ENCODE measurements at places on chromosomes 5 and 9.

DNA sequence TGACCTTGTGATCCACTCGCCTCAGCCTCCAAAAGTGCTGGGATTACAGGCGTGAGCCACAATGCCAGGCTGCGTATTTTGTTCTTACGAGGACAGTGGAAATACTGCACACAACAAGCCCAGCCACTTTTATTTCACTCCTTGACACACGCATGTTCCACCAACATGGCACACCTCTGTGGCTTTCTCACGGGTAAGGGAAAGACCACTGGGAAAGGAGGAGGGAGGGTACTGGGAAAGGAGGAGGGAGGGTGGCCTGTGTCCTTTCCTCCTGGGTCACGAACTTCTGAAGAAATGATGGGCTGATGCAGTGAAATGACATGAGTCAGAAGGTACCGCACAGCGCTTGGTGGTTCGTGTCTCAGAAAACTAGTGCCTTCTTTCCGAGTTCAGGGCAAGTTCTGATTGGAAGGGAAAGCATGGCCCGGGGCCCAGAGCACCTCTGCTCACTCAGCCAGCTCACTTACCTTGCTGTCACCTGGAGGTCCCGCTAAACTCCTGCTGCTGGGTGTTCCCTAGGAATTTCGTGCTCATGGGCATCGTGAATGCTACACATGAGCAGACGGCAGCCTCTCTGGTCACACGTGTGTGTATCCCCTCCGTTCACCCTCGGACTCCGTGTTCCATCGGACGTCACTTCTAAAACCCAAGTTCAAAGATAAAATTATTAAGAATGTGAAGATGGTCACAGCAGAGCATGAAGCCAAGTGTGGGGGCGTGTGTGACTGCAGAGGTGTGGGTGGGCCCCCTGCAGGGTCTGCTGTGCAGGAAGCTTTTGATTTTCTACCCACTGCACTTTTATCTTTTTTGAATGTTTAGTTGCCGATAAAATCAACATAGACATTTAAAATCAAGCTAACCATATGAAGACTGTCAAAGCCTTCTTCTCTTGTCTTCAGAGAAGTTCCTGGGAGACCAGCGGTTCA is 42.9 kb downstream of the LAMC3 start:
- no peak for DNase-seq

- DNase-seq, result no peak
Measured at GRCh38 chr5:122877518-122877917, 32.1 kb downstream of the SNX24 start.

DNA sequence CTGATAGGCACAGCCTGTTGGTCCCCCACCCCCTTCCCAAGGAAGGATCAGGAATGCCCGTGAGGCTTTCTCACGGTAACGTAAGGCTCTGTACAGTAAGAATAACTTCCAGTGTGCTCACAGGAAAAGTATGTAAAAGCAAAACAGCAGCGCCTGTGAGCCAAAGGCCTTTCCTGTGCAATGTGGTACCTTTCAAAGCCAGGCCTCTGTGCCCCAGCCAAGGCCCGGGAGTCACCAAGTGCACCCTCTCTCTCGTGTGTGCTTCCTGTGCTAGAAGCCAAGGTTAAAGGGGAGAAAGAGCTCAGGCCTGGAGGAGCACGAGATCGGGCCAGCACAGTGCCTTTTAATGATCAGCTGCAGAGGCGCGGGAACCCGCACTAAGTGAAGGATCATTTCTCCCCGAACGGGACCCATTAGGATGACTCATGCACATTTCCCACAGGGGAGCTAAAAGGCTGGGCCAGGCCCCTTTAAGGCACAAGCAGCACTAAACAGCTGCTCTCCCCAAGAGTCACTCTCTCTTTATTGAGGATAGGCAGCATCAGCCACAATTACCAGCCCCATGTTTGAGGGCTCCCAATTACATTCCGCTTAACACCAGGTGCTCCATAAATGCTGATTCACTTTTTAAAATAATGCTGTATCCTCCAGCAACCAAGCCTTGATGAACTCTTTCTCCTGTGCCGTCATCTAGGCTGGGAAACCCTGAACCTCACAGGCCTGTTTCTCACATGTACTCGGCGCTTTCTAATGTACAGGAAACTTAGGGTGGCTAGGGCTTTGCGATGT is 42.8 kb downstream of the SHB start:
- DNase-seq, result no peak

DNA sequence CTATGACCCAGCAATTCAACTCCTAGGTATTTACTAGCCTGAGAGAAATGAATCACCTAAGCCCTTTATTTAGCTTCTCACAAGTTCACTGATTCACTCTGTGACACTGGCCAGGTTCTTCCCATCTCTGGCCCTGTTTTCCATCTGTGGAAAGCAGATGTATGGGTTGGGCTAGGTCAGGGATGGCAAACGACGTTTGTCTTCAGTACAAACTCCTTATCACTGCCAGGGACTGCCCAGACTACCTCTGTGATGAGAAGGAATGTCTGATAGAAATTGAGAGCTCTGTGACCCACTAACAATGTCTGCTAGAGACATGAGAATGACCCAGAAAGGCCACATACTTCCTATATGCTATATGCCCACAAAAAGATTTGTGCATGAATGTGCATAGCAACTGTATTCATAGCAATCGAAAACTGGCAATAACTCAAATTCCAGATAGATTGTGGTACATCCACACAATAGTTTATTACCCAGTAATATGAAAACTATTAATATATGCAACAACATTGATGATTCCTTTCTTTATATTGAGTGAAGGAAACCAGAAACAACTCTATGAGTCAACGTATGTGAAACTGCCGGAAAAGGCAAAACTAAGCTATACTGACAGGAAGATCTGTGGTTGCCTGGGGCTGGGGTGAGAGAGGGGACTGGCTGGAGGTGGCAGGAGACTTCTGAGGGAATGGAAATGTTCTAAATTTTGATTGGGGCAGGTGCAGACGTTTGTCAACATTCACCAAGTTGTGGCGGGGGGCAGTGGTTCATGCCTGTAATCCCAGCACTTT is 32.0 kb upstream of the ADAM19 start:
- DNase-seq, result no peak

DNA sequence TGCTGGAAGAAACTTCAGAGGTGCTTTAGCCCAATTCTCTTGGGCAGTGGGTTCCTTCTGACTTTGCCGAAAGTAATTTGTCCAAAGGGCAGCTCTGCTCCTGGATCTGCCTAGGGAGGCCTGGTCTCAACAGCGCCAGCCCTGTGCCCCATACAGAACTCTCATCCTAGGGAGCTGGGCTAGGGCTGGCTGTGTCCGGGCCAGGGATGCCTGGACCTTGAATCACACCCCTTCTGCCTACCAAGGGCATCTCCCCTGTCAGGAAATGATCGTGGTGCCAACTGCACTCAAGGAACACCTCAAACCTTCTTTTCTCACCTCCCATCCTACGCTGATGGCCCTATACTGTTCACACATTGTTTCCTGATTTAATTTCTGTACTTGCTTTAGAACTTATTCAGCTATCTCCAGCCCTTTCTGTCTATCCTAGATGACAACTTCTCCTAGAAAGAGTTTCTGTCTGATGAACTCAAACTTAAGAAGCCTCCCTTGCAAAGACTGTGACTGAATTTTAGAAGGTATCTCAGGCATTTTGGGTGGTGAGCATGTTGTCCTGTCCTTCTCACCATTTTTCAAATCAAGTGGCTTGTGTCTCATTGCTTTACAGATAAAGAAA is 37.4 kb upstream of the NFIB start:
- no peak for DNase-seq

DNA sequence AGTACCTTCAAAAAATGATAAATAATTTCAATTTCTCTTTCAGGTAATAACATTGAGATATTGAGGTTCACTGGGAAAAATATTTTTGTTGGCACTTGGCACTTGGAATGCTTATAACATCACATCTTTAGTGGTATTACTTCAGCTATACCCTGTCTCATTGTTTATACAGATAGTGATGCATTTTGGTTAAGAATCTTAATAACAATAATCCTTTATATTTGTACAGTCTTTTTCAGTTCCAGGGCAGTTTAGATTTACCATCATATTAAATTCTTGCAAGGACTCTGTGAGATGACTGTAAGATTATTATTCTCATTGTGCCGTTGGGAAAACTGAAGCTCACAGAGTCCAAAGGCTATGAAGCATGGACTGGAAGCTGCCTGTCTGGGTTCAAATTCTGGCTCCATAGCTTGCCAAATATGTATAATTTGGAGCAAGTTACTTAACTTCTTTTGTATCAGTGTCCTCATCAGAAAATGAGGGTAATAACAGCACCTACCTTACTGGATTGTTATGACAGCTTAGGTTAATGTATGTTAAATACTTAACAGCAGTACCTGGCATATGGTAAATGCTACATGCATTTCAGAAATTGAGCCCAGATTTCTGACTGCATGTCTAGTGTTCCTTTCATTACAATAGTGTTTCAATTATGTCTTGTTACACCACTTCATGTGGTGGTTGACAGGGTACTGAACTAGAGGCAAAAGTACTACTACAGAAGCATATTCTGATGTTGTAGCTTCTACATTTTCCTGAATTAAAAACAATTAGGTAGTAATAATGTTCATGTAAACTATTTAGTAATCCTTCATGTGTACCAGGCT is 272.2 kb downstream of the PLK2 start:
- no peak for DNase-seq

GRCh38 chr5:153660919-153661318 is 170.4 kb downstream of the GRIA1 start:
- DNase-seq, result no peak

Measured in HuH-7 (cell line).